ENCODE measurements at places on chromosomes 11 and 22. TPM values are rescaled to one million over a fixed set of nuclear protein-coding genes. Genes with fewer than 3 reads are reported as not detected.

- H3K27ac ChIP-seq = peak overlapping the region; percentile 47
- H3K4me3 ChIP-seq = no peak overlapping the region
- H3K27me3 ChIP-seq = no peaks in the 10 kb centered on the region
- DNase-seq = no peak
These were observed 81.8 kb upstream of the KCNQ1OT1 start for GRCh38 chr11:2781408-2782274.

GRCh38 chr22:24730864-24731263 lies 43.7 kb downstream of the PIWIL3 start:
- no peak overlapping the region for H3K4me3 ChIP-seq
- H3K4me1 ChIP-seq = no peaks in the 10 kb centered on the region
- H3K27ac ChIP-seq = peak overlapping the region; percentile 71
- H3K27me3 ChIP-seq = no peaks in the 10 kb centered on the region

GRCh38 chr22:39135092-39135896 lies 17.2 kb downstream of the CBX7 start:
- no peak overlapping the region for H3K4me3 ChIP-seq
- H3K27me3 ChIP-seq = no peaks in the 10 kb centered on the region
- H3K27ac ChIP-seq = no peak overlapping the region
- no peaks in the 10 kb centered on the region for H3K36me3 ChIP-seq

DNA sequence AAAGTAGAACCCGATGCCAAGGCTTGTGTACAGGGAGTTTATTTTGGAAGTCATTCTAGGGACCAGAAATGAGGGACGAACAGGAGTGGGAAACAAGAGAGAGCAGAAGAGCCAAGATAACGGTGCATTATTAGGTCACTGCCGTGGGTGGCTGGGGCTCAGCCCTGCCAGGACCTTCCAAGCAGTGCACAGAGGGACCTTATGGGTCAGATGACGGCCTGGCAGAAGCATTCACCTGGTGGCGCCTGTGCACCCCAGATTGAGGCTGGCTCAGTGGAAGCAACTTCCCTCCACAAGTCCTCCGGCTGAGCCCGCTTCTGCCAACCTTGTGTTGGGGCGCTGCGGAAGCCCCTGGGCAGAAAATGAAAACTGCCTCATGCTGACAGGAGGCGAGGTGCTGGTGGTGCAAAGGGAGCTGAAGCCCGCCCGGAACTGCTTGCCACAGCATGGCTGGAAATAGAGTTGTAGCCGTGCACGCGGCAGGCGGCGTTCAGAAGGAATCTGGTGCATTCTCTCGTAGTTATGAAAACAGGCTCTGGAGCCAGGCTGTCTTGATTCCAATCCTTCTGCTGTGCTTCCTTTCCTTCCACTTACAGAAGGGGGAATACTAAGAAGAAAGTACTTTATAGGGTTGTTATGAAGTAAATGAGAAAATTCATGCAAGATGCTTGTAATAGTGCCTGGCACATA lies 22.2 kb upstream of the TP53I11 start:
- H3K36me3 ChIP-seq = no peaks in the 10 kb centered on the region
- peaks cover 11% of the 10 kb centered on the region for H3K4me1 ChIP-seq
- H3K27ac ChIP-seq = no peak overlapping the region
- H3K4me3 ChIP-seq = no peak overlapping the region

GRCh38 chr11:93248602-93249001 lies 50.8 kb upstream of the SLC36A4 start:
- H3K36me3 ChIP-seq = no peaks in the 10 kb centered on the region
- no peaks in the 10 kb centered on the region for H3K27me3 ChIP-seq
- no peak overlapping the region for H3K27ac ChIP-seq
- DNase-seq = no peak
- no peaks in the 10 kb centered on the region for H3K4me1 ChIP-seq

- no peaks in the 10 kb centered on the region for H3K4me1 ChIP-seq
- DNase-seq = no peak
- H3K27me3 ChIP-seq = no peaks in the 10 kb centered on the region
- H3K27ac ChIP-seq = no peak overlapping the region
These were observed 65.5 kb upstream of the DRD2 start for GRCh38 chr11:113540416-113541330.

DNA sequence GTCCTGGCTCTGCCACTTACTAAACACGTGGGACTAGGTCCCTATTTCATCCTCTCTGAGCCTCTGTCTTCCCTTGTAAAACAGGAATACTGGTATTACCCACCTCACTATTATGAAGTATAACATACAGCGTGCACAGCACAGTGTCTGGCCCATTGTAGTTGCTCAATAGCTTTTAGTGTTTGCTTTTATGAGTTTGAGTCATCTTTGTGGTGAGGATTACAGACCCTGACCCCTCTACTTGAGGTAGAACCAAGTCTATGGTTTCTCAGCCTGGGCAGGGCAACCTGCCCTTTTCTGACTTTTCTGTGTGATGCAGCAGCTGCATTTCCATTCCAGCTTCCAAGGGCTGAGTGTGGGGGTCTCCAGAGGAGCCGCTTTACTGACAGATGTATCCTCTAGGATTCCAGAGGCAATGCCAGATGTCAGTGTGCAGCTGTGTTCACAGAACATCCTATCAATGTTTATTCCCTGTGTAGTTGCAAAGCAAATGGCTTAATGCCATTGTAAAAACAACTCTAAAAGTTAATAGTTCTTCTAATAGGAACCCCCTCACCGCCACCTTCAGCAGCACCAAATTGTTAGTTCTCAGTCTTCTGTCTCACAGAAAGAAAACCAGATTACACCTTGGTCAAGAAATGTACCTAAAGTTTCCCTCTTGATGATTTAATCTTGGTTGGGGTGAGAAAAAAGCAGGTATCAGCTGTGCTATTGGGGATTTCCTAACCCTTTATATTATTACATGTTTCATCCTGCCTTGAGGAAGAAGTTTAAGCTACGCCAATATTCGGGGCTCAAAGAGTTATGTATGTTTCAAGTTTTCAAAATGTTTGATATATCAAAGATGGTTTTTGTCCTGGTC lies 16.8 kb downstream of the PRR5L start:
- no peaks in the 10 kb centered on the region for H3K36me3 ChIP-seq
- H3K27ac ChIP-seq = no peak overlapping the region
- no peak overlapping the region for H3K4me3 ChIP-seq
- no peaks in the 10 kb centered on the region for H3K4me1 ChIP-seq
- H3K27me3 ChIP-seq = no peaks in the 10 kb centered on the region

GRCh38 chr11:2107521-2107920 lies 31.7 kb downstream of the IGF2 start:
- no peaks in the 10 kb centered on the region for H3K36me3 ChIP-seq
- H3K27me3 ChIP-seq = no peaks in the 10 kb centered on the region
- no peak overlapping the region for H3K4me3 ChIP-seq
- no peak for DNase-seq
- no peak overlapping the region for H3K27ac ChIP-seq

GRCh38 chr11:2135648-2136201 lies 3.5 kb downstream of the IGF2 start:
- peaks cover 10% of the 10 kb centered on the region for H3K27me3 ChIP-seq
- no peak for DNase-seq
- no peaks in the 10 kb centered on the region for H3K36me3 ChIP-seq
- no peaks in the 10 kb centered on the region for H3K4me1 ChIP-seq
- no peak overlapping the region for H3K4me3 ChIP-seq
- H3K27ac ChIP-seq = no peak overlapping the region

GRCh38 chr11:11211186-11211585 lies 141.9 kb downstream of the CSNK2A3 start:
- H3K4me3 ChIP-seq = no peak overlapping the region
- DNase-seq = no peak
- H3K27me3 ChIP-seq = no peaks in the 10 kb centered on the region
- no peaks in the 10 kb centered on the region for H3K4me1 ChIP-seq

DNA sequence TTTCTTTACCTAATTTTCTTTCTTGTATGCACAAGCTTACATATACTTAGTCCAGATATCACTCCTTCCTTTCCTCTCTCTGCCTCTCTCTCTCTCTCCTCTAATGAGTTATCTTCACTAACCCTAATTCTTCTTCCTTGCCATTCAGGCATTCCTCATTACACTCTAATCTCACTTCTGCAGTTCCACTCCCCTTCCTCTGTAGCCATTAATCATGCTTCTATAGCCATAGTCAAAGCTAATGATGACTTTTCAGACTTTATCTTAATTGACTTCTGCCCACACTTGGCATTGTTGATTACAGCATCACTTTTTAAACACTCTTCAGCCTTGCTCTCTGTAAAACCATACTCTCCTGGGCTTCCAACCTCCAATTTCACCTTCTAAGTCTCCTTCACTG lies 35.3 kb upstream of the SC5D start:
- no peaks in the 10 kb centered on the region for H3K36me3 ChIP-seq
- no peak overlapping the region for H3K27ac ChIP-seq
- no peak for DNase-seq
- H3K4me3 ChIP-seq = no peak overlapping the region
- H3K4me1 ChIP-seq = no peaks in the 10 kb centered on the region

GRCh38 chr11:62552485-62553079 lies 6.0 kb upstream of the AHNAK start:
- peak overlapping the region; percentile 47 for H3K4me3 ChIP-seq
- H3K27me3 ChIP-seq = no peaks in the 10 kb centered on the region
- H3K4me1 ChIP-seq = peaks cover 76% of the 10 kb centered on the region
- no peaks in the 10 kb centered on the region for H3K36me3 ChIP-seq
- peak overlapping the region; percentile 95 for H3K27ac ChIP-seq
- DNase-seq = no peak

GRCh38 chr11:13772223-13773046 lies 104.0 kb downstream of the FAR1 start:
- no peak overlapping the region for H3K27ac ChIP-seq
- no peak overlapping the region for H3K4me3 ChIP-seq
- H3K27me3 ChIP-seq = no peaks in the 10 kb centered on the region
- H3K36me3 ChIP-seq = no peaks in the 10 kb centered on the region
- H3K4me1 ChIP-seq = no peaks in the 10 kb centered on the region
- no peak for DNase-seq

DNA sequence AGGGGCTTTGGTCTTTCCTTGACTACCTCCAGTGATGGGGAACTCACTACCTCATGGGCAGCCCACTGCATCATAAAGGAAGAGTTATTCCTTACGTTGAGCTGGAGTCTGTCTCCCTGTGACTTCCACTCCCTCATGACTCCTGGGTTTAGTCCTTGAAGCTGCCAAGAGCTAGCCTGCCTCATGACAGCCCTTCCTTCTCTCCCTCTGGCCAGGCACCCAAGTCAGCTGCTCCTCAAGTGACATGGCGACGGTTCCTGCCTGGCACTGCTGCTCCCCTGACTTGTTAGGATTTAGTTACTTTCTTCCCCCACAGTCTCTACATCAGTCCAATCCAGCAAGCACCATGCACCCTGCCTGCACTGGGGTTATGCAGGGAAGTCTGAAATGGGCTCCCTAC lies 196.1 kb upstream of the TBCEL start:
- H3K4me3 ChIP-seq = no peak overlapping the region
- DNase-seq = no peak
- H3K27ac ChIP-seq = no peak overlapping the region
- H3K36me3 ChIP-seq = no peaks in the 10 kb centered on the region
- H3K4me1 ChIP-seq = no peaks in the 10 kb centered on the region

DNA sequence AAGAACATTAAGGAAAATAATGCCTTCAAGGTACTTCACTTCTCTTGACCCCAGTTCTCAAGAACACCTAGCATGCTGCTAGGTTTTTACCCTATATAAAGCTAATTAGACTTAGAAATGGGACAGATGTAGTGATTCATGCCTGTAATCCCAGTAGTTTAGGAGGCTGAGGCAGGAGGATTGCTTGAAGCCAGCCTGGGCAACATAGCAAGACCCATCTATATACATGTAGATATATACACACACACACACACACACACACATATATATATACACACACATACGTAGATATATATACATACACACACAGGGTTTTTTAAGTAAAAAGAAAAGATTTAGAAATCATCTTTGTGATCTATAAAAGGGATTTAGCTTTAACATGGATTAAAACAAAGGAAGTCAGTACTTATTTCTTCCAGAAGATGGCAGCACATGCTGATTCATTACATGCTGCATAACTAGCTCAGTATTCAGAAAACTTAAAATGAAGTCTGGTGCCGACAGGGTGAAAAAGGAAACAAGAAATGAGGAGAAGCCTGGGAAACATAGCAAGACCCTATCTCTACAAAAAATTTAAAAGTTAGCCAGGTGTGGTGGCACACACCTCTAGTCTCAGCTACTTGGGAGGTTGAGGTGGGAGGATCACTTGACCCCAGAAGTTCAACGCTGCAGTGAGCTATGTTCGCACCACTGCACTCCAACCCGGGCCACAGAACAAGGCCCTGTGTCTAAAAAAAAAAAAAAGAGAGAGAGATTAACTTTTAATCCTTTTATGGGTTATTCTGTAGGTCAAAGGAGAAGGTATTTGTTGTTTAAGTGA lies 28.5 kb upstream of the RBX1 start:
- peak; percentile 61 for DNase-seq
- no peak overlapping the region for H3K4me3 ChIP-seq
- no peaks in the 10 kb centered on the region for H3K27me3 ChIP-seq

DNA sequence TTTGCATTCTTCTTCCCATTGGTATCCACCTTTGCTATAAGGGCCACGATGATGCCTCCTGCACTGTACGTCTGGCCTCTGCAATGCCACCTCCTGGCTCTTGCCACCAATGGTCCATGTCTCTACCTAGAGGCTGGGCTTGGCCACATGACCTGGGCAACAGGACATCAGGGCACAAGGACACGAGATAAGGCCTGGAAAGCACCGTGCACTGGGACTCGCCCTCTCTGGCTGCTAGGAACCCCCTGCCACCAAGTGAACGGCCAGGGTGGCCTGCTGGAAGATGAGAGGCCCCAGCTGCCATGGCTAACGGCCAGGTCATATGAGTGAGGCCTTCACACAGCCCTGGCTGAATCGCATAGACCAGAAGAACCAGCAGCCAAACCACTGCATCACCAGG lies 87.4 kb downstream of the TRMU start:
- no peaks in the 10 kb centered on the region for H3K4me1 ChIP-seq
- no peak overlapping the region for H3K27ac ChIP-seq
- H3K36me3 ChIP-seq = no peaks in the 10 kb centered on the region
- no peak overlapping the region for H3K4me3 ChIP-seq

DNA sequence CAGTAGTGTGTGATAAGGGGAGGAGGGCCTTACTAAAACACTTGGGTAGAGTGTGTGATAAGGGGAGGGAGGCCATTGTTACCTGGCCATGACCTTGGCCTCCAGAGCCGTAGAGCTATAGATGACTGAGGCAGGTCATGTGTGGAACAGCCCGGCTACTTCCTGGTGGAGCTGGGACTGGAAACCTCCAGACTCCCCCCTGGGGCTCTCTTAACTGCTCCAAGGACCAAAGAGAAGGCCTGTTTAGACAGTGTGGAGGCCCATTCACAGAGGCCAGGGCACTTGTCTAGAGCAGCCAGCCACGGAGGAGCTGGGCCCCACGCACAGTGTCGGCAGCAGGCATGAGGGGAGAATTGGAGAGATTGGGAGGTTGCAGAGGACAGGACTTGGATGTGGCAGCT lies 12.5 kb upstream of the MICALL1 start:
- H3K27me3 ChIP-seq = no peaks in the 10 kb centered on the region
- DNase-seq = no peak
- H3K36me3 ChIP-seq = peaks cover 6% of the 10 kb centered on the region

CTR9 gene
- 60.8 TPM for total RNA-seq

SLC22A9 gene
- total RNA-seq = not detected

IGLL1 gene
- total RNA-seq = not detected

TBCEL gene
- total RNA-seq = 12.1 TPM

FXYD6 gene
- 0.11 TPM for total RNA-seq

ST3GAL4 gene
- total RNA-seq = 12.5 TPM

OR51B4 gene
- not detected for total RNA-seq

BRSK2 gene
- 0.35 TPM for total RNA-seq
